IMR-90 (cell line): ENCODE measurements at places on chromosomes 16 and 17.

DNA sequence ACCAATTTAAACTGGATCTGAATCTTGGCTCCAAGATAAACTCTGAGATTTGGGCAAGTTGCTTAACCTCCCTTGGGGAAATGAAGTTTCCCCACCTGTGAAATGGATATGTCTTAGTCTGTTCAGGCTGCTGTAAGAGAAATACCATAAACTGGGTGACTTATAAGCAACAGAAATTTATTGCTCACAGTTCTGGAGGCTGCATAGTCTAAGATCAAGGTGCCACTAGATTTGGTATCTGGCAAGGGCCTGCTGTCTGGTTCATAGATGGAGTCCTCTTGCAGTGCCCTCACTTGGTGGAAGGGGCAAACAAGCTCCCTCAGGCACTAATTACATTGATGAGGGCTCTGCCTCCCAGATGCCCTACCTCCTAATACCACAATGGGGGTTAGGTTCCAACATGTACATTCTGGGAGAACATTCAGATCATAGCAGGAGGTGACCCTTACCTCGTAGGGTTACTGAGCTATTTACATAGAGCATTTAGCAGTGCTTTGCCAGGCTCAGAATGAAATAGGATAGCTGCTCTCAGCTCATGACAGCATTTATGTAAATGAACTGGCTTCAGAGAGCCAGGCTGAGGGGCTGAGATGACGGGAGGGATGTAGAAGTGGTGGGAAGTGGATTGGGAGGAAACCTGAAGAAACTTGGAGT lies 83.9 kb downstream of the SPECC1 start:
- no peak for DNase-seq

DNA sequence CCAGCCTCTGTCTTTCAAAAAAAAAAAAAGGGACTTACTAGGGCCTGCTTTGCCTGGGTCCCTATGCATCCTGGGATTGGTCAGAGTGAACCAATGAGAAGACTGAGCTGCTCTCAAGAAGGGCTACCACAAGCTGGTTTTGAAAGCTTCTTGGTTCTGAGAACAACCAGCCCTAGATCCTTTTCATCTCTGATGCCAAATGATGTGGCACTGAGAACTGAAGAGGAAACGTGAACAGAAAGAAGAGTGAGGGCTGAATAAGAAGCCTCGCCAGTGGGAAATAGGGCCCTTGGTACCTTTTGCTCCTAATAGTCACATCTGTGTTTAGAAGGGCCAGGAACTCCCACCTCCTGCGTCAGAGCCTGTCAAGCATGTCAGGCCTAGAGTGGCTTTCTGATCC lies 10.7 kb downstream of the TACO1 start:
- DNase-seq: no peak

DNA sequence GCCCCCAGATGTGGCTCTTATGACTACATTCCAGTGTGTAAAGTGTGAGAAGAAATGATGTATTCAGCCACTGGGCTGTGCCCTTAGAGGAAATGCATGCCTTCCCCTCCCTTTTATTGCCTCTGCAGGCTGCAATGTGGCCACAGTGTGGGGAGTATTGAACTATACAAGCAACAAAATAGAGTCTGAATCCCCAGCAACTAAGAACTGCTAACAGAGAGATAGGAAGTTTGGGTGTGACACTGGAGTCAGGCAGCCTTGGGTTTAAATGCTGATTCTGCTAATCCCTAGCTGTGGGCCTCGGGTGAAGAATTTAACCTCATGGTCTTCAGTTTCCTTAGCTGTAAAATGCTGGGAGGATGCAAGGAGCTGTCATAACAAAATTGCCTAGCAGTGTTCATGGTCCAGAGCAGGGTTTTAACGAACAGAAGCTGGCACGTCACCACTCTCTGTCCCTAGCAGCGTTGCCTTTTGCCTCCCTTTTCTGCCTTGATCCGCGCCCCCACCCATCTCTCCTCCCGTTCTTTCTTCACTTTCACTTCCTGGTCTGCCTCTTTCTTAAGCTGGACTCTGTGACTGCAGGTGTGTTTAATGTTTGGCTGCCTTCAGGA lies 50.3 kb downstream of the KPNA2 start:
- no peak for DNase-seq

- DNase-seq: no peak
Measured at GRCh38 chr17:70073310-70073709, 1.7 kb upstream of the KCNJ16 start.

GRCh38 chr17:20242271-20242670 lies 225.1 kb downstream of the LGALS9B start:
- DNase-seq: no peak
